ENCODE measurements at places on chromosomes 7 and 10.

- DNase-seq = no peak
Observed at GRCh38 chr10:73983096-73984047, 14.5 kb upstream of the VCL start.

DNA sequence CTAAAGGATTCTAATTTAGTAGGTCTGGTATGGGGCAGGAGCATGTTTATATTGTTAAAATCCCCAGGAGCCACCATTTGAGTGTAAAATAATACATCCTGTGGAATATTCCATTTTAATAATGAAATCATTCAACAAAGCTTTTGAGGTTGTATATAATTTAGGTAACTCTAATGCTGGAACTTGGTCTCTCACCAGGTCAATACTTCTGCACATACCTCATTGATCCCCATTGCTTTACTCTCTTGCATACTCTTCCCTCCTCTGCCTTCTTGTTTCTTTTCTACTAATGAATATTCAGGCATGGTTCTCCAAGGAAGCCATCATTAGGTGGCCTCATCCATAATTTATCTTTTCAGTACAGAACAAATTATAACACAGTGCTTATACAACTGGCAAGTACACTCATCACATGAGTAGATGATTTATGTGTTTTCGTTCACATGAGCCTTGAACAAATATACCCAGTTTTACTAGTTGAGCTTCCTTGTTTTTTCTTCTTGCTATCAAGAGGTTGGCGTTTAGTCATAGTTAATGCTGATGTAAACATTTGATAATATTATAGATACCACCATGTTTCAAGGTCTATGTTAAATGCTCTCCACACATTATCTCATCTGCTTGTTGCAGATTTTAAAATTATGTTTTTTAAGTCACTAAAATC is 7.2 kb downstream of the PALS2 start:
- no peak for DNase-seq

DNA sequence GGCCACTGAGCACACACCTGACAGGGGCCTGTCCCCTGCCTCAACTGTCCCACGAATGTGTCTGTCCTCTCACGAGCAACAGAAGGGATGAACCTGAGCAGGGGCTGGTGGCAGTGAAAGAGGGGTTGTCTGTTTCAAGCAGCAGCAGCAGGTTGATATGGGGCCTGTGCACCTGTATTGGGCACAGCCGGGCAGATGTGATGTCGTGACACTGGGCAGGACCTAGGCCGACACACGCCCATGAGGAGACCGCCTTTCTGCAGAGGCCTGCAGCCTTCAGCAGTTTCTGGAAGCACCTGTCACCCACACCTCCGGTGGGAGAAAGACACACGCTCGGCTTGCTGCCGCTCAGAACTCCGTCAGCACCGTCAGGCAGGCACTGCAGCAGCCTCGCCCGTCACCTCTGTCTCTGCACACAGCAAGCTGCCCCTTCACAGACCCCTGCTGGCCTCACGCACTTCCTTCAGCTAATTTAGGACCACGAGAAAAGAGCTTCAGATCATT is 48.5 kb downstream of the AMZ1 start:
- no peak for DNase-seq

DNA sequence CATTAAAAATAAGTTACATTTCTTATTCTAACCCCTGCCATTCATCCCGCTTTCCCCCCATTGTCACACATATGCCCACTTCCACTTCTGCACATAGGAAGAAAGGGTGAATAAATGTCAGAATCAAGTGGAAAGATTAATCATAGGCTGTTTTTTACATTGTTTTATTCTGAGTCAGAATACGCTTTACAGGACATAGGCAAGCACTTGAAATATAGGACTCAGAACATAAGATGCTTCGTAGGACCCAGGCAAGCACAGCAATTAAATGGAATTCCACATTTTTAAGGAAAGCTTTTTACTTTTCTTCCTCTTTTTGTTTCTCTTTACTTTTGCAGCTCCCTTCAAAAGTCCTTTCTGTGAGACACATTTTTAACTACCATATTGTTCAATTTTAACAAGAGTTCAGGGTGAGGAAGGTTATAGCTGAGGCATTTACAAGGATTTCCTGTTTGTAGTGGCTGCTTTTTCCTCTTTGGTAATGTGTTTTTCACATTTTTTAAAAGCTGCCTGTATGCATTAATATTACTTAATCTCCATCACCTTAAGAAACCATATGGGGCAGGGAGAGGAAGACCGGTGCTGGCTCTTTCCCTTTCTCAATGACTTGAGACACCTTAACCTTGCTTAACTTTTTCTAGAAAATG is 130.0 kb downstream of the TES start:
- no peak for DNase-seq

DNA sequence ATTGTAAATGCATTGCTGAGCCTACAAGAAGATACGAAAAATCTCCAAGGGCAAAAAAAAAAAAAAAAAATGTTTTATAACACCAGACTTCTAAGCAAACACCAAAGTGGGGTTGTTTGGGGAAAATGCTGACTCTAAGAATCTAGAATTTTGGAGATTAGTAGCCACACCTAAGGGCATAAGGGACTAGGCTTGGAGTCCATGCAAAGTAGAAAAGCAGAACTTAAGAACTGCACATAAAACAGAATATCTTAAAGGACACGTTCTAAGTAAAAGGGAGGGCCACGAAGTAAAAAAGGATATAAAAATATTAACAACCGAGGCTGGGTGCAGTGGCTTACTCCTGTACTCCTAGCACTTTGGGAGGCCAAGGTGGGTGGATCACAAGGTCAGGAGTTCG is 269.8 kb upstream of the AUTS2 start:
- DNase-seq = no peak

DNA sequence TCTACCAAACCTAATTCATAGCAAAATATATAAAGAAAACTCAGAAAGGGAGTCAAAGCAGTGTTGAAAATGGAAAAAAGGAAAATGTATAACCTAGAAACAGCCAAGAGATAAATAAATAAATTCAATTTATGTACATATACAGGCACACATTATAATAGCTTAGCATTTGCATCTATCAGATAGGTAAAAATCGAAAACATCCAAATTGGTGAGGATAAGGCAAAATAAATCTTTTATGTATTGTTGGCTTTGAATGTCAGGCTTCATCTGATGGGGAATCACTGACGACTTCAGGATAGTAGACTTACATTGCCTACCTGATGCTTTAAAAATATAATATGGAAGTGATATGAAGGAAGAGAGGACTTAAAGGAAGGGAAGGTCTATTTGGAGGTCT is 20.6 kb upstream of the CHRM2 start:
- no peak for DNase-seq

- DNase-seq = no peak
Observed at GRCh38 chr7:79308192-79308591, 145.3 kb downstream of the MAGI2 start.

GRCh38 chr10:74675484-74675883 is 150.9 kb upstream of the KAT6B start:
- DNase-seq = no peak

- DNase-seq = no peak
Observed at GRCh38 chr10:31930023-31930751, 1.6 kb upstream of the ARHGAP12 start.

DNA sequence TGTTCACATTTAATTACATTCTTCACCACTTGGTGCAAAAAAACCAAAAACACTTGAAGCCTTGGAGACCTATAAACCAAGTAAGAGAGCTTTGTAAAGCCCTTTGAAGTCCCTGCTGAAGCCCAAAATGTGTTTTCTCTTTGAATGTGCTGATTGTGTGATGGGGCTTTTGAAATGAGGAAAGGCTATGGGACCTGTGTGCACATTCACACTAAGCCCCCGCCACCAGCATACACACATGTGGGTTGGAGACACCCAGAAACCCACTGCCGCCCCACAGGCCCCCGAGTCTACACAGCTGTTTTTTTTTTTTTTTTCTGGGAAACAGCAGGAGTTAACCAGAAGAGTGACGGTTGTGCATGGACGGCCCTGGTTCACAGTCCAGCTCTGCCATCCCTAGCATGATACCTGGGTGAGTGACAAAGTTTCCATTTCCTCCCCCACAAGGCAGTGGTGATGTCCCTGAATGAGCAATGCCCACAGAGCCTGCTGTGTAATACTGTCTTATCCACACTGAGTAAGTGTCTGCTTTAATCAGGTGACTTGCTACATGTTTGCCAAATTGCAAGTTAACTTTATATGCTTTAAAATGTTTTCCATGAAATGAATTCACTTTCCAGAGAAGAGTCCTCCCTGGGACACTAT is 154.6 kb upstream of the GDF10 start:
- no peak for DNase-seq

GRCh38 chr7:47145186-47145725 is 436.7 kb downstream of the TNS3 start:
- no peak for DNase-seq

DNA sequence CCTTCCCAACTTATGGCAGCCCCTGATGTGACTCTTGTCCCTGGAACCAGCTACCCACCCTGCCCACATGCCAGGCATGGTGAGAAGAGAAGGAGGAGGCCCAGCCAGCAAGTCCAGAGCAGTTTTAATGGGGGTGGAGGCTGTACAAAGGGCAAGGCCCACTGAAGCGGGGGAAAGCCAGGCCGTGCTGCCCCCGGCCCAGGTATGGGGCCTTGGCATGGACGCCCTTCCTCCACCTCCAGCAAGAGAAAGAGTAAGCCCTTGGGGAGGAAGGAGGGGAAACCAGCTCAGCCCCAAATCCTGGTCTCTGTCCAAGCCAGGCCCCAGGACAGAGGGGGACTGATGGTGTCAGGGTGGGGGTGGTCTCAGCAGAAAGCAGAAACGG is 7.0 kb downstream of the NFKB2 start:
- DNase-seq = no peak

- DNase-seq = no peak
Observed at GRCh38 chr7:1085266-1085665, 2.6 kb upstream of the GPER1 start.

- DNase-seq = no peak
Observed at GRCh38 chr10:130029209-130029608, 65.1 kb upstream of the EBF3 start.
